ENCODE measurements at places on chromosomes 6 and 20.
A peak's percentile ranks its signal among the peaks of the same experiment; 100 is the strongest.

- no peak for DNase-seq
Measured at GRCh38 chr6:53825532-53826321, 30.9 kb downstream of the LRRC1 start.

- peak; percentile 10 for DNase-seq
Measured at GRCh38 chr6:75204959-75205775, 686 bp downstream of the COL12A1 start.

DNA sequence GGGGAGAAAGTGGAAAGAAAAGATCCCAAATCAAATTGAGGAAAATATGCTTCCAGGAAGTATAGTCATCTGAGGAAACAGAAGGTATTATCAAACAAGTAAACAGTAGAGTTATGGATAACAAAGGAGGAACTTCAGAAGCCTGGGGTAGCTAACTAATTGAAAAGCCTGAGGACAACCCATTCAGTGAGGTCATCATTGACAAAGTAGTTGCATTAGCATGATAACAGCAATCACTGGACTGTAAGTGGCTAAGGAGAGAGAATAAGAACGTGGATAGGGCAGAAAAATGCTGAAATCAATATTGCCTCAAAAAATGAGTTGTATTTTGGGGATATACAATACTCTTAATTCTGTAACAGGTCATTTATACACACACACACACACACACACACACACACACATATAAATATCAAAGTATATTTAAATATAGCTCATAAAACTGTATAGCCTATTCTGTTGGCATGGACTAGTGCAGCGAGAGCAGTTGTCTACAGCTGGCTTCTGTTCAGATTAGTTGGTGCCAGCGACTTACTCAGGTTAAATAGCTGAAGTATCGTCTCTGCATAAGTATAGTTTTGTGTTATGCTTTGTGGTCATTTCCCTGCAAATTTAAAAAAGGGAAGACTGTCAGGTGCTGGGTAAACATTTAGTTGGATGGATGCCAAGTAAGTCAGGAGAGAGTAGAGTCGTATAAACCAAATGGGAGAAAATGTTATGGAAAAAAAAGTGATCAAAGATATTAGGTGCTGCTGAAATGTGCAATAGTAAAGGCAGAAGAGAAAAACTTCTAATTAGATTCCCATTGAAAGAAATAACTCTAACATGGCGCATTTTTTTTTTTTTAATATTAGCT is 33.8 kb upstream of the CTAGE9 start:
- no peak for DNase-seq

DNA sequence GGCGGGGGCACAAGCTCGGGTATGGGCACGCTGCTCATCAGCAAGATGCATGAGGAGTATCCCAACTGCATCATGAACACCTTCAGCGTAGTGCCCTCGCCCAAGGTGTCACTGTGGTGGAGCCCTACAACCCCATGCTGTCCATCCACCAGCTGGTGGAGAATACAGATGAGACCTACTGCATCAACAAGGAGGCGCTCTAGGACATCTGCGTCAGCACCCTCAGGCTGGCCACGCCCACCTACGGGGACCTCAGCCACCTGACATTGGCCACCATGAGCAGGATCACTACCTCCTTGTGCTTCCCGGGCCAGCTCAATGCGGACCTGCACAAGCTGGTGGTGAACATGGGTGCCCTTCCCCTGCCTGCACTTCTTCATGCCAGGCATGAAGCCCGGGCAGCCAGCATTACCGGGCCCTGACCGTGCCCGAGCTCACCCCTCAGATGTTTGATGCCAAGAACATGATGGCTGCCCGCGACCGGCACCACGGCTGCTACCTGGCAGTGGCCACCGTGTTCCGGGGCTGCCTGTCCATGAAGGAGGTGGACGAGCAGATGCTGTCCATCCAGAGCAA is 12.8 kb downstream of the GABRR2 start:
- no peak for DNase-seq

DNA sequence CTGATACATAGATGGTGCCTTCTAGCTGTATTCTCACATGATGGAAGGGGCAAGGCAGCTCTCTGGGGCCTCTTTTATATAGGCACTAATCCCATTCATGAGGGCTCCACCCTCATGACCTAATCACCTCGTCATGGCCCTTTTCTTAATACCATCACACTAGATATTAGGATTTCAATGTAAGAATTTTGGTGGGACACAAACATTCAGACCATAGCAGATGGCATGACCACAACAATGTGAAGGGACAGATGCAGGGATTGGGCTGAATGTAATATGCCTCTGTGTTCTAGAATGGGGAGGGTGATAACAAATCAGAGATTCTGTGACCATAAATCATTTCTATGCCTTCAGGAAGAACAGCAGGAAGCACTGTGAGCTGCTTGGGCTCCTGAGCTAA is 145.8 kb downstream of the LCA5 start:
- no peak for DNase-seq

DNA sequence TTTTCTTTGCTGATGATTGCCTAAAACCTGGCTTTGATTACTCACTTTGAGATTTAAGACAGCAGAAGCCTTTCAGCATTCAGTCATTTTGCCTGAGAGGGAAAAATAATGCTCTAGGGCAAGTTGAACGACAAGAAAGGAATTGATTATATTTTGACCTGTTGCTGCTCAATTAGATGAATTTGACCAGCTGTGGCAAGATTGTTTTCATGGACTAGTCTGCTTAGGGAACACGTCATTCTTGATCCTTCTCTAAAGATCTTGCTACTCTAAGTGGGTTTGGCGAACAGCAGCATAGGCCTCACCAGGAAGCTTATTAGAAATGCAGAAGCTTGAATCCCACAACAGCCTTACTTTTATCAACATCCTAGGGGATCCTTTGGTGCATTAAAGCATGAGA is 59.7 kb upstream of the PHACTR1 start:
- DNase-seq = no peak

- no peak for DNase-seq
Measured at GRCh38 chr6:154179434-154179833, 140.4 kb downstream of the OPRM1 start.

GRCh38 chr6:10947966-10948365 is 61.1 kb downstream of the SYCP2L start:
- no peak for DNase-seq

DNA sequence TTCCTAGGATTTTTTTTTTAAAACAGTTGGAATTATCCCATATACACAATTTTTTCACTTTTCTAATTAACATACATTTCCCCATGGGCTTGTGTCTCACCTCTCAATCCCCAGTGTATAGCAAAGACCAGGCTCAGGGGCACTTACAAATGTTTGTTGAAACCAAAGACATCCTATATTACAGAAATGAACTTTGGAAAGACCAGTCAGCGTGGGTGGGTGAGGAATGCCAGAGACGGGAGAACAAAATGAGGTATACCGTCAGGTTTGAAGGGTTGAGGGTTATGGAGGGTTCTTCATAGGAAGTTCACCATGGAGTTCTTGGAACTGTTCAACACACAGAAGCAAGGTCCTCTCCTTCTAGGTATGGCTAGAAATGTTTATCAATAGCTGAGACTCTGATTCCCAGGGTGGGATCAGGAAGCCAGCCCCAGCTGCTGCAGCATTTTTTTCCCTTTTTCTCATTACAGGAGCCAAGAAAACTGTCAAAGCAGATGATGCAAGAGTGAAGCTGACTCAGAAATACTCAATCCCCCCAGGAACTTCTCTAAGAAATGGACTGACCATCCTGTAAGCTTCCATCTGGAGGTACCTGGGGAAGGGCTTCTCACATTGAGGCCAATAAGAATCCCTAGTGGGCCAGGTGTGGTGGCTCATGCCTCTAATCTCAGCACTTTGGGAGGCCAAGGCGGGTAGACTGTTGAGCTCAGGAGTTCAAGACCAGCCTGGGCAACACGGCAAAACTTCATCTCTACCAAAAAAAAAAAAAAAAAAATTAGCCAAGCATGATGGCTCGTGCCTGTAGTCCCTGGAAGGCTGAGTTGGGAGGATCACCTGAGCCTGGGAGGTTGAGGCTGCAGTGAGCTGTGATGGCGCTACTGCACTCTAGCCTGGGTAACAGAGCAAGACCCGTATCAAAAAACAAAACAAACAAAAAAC is 15.9 kb upstream of the TBC1D20 start:
- DNase-seq = no peak

- DNase-seq = peak; percentile 67
Measured at GRCh38 chr20:62602550-62602949, 39.8 kb upstream of the SLCO4A1 start.
